ENCODE measurements at places on chromosomes 11 and 22. TPM values are rescaled to one million over a fixed set of nuclear protein-coding genes. Genes with fewer than 3 reads are reported as not detected.

IFITM10 gene
- total RNA-seq: 4.5 TPM

SNX32 gene
- total RNA-seq: 4.9 TPM

HEPHL1 gene
- total RNA-seq: not detected

BTG4 gene
- not detected for total RNA-seq
